ENCODE measurements at places on chromosomes 4 and X.

GRCh38 chrX:118621081-118621759 lies 106.2 kb upstream of the IL13RA1 start:
- no peak for DNase-seq

DNA sequence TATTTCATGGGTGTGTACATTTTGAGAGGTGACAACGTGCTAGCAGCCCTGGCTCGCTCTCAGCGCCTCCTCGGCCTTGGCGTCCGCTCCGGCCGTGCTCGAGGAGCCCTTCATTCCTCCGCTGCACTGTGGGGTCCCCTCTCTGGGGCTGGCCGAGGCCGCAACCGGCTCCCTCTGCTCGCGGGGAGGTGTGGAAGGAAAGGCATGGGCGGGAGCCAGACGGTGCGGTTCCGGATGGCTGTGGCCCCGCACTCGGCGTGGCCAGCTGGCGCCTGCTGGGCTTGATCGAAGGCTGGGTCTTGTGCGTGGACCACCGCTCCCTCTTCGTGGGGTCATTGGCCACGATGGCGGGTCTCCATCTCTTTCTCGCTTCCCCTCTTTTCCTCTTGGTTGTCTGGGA lies 17.2 kb upstream of the SFRP2 start:
- no peak for DNase-seq

DNA sequence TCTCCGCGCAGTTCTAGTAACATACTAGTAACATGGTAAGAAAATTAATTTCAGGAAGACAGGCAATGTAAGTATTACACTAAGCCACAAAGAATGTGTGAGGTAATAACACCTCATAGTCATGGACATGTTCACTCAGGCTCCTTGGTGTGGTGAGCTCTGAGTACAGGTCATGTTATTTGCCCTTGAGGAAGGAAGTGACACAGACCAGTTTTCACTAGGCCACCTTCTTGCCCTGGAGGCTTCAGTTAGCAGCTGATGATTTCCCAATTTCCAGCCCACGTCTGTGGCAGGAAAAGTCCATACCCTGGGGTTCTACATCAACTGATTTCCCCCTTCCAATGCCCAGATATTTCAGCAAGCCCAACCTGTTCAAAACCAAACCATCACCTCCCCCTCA lies 6.7 kb downstream of the APOO start:
- no peak for DNase-seq

DNA sequence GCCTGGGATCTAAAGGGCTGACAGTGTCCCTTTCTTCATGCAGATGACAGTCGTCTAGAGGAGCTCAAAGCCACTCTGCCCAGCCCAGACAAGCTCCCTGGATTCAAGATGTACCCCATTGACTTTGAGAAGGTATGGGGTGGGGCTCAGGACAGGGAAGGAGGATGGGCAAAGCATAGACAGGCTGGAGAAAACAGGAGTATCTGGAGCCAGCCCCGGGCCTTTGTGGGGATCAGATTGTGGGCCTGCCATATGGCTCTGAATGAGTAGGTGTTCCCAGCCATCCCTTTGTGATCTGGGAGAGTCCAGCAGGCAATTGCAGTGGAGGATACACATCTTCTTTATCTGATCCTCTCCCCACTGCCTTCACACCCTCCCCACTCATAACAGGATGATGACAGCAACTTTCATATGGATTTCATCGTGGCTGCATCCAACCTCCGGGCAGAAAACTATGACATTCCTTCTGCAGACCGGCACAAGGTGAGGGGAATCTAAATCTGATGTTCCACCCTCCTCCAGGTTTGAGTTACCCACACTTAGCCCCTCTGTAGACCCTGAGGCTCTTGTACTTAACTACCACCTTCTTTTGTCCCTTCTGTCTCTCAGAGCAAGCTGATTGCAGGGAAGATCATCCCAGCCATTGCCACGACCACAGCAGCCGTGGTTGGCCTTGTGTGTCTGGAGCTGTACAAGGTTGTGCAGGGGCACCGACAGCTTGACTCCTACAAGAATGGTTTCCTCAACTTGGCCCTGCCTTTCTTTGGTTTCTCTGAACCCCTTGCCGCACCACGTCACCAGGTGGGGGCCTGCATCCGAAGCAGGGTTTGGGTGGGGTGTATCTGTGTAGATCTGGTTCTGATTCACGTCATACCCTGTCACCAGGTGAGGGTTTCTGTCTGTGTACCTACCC lies 5.8 kb upstream of the CDK16 start:
- no peak for DNase-seq

GRCh38 chr4:151158979-151159378 lies 59.6 kb downstream of the RPS3A start:
- DNase-seq = no peak

DNA sequence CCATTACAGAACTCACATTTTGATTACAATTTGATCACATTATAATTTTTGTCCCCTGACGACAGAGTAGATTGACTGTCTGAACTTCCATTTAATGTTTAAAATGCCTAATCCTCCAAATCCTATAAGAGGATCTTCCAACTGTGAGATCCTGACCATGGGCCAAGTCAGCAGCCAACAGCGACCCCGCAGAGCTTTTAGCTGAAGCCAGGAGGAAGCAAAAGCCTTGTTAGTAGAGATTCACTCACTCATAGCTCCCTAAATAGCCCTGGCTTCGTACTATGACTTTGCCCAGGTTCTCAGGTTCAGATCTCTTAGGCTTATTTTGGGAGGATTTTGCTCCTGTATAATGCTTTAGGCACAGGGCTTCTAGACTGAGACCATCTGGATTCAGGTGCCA lies 413.1 kb downstream of the NKX6-1 start:
- no peak for DNase-seq

DNA sequence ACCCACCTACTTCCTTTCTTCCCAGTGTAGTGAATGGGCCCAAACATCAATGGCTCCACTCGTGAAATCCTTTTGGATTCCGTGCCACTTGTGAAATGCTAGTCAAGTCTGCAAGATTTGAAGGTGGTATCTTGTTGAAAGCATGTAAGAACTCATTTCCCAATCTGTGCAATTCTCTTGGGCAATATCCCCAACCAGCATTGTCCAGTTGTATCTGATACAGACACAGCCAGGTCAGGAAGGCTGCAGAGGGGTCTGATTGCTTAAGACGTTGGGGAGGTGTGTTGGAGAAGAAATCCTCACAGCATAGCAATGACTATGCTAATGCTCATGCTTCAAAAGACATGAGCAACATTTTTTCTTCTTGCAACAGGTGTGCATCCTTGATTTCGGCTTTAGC lies 164.8 kb downstream of the VEGFC start:
- DNase-seq = no peak

DNA sequence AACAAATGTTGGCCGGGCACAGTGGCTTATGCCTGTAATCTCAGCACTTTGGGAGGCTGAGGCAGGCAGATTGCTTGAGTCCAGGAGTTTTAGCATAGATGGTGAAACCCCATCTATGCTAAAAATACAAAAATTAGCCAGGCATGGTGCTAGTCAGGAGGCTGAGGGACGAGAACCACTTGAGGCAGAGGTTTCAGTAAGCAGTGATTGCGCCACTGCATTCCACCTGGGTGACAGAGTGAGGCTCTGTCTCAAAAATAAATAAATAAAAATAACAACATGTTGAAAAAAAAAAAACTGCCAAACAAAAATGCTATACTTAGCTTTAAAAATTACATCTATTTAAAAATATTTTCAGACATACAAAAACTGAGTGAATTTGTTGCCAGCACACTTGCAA lies 374.2 kb upstream of the SMIM31 start:
- no peak for DNase-seq

GRCh38 chr4:19614171-19614570 lies 637.5 kb upstream of the SLIT2 start:
- DNase-seq = no peak

DNA sequence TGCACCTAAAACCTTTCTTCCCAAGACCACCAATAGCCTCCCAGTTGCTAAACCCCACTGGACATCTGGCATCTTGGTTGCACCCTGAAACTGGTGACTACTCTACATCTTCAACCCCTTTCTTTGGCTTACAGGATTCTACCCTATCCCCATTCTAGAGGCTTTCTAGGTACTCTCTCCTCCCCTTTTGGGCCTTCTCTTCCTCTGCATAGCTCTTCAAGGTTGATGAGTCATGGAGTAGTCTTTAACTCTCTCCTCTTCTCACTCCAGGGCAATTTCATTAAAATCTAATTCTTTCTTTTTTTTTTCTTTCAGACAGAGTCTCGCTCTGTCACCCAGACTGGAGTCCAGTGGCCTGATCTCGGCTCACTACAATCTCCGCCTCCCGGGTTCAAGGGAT lies 16.8 kb downstream of the APOO start:
- no peak for DNase-seq

DNA sequence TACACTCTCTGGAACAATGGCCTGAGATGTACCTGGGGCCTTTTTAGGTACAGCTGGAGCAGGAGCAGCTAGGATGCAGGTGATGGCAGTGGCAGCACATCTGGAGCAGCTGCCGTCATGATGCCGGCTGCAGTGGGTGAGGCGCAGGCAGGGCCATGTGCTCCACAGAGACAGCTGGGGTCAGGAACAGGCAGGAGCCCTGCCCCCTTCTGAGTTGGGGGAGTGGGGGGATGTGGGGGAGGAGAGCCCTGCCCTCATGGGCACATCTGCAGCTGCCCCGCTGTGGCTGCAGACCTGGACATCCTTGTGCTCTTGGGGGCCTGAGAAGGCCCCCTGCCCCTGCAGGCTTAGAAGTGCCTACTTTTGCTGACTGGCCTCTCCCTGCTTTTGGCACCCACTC lies 352.8 kb upstream of the PABPC5 start:
- DNase-seq = no peak

- DNase-seq = no peak
Measured at GRCh38 chrX:9628779-9629493, 136.7 kb downstream of the GPR143 start.

DNA sequence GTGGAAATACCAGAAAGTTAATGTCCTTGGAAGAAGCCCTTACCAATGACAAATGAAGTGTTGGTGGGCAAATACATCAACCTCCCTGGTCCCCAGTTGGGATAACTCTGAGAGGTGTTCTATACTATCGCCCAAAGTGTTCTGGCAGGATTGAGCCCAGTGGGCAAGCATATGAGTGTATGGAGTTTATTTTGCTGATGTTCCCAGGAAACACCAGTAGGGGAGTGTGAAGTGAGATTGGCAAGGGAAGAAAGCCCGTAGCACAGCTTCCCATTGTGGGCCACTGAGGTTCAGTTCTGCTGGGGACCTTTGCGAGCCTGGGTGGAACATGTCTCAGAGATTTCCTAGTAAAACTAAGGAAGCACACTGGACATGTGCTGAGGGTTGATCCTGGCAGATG lies 65.1 kb downstream of the ARHGAP6 start:
- DNase-seq = no peak

Measured in activated naive CD4-positive, alpha-beta T cell treated with anti-CD3 and anti-CD28 coated beads, Interleukin-2, amount 10 ng/mL, durations not matched to agents 7 days and 5 days (primary cell).